ENCODE measurements at places on chromosomes 1 and 21.

- DNase-seq, result no peak
Observed at GRCh38 chr1:37449936-37450335, 24.4 kb upstream of the ZC3H12A start.

- no peak for DNase-seq
Observed at GRCh38 chr1:116388122-116388521, 15.1 kb downstream of the ATP1A1 start.

GRCh38 chr1:62613325-62613727 lies 16.0 kb downstream of the ANGPTL3 start:
- DNase-seq, result no peak

- no peak for DNase-seq
Observed at GRCh38 chr1:41520951-41521752, 36.7 kb upstream of the EDN2 start.

DNA sequence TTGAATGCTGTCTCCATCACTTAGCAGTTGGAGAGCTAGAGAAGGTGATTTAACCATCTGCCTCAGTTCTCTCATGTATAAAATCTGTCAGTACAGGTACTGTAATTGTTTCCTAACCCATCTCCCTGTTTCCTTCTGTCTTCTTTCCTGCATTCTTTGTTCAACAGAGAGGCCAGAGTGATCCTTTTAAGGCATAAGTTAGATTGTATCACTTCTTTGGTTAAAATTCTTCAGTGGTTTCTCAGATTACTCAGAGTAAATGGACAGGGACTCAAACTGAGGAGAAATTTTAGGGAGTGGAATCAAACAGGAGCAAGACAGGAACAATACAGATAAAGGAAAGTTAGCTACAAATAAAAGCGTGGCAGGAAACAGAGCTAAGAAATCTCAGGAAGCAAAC lies 45.2 kb upstream of the SSX2IP start:
- DNase-seq, result no peak

GRCh38 chr1:67696708-67697107 lies 11.7 kb downstream of the GADD45A start:
- DNase-seq, result no peak

DNA sequence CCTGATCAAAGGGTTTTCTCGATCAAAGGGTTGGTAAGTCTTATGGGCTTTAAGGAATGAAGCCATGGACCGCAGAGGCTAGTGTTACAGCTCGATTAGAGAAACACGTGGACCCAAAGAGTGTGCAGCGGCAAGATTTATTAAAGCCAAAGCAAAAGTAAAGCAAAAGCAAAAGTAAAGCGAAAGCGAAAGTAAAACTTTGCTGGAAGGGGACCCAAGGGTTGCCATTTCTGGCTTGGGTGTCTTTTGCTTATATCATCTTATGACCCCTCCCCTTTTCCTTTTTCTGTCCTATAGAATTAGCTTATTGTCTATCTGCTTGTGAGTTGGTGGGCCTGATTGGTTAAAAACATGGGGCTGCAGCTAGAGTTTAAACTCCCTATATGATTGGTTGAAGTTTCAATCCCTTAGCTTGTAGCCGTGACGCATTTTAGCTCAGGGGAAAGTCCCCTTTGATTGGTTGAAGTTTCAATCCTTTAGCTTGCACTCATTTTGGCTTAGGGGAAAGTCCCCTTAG lies 957.0 kb downstream of the AMY1C start:
- no peak for DNase-seq

- DNase-seq, result peak; percentile 82
Observed at GRCh38 chr1:10979483-10979920, 33.0 kb upstream of the TARDBP start.

DNA sequence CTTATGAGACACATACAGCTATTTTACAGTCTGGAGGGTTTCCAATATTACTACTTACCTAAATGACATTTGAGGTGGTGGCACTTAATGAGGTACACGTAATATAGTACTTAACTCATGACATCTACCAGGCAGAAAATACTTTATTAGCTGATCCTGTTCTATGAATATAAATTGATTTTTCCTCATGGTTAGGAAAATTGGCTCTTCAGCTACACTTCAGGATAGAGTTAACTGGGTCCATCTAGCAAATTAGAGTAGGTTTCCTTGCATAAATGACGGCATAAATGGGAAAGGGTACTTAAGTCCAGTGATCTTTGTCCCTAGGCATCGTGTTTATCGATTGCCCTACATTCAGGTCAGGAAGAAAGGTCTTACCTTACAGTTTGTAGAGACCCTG lies 988.8 kb upstream of the TMPRSS15 start:
- no peak for DNase-seq

GRCh38 chr1:240912821-240913220 lies 300.9 kb upstream of the GREM2 start:
- no peak for DNase-seq

GRCh38 chr1:115184260-115184950 lies 95.1 kb upstream of the TSPAN2 start:
- no peak for DNase-seq

GRCh38 chr1:6459850-6460265 lies 6.1 kb downstream of the TNFRSF25 start:
- no peak for DNase-seq

GRCh38 chr21:37658817-37659458 lies 257.3 kb downstream of the KCNJ6 start:
- no peak for DNase-seq

DNA sequence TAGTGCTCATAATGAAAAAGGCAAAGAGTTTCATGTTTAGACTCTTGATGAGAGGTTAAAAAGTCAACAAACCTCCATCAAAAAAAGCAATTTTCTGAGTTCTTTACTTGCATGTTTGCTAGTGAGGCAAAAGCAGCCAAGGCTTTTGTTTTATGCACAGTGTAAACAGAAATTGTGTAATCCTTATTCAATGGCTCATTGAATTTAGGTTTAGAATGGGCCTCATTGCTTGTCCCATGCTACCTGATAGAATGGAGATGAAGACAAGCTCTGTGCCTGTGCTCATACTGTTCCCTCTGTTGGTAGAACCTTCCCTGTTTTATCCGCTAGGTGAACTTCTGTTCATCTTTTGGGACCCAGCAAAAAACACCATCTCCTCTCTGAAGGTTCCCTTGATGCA lies 10.0 kb upstream of the LRRC8D start:
- DNase-seq, result no peak

GRCh38 chr1:66623812-66624211 lies 89.9 kb downstream of the SGIP1 start:
- no peak for DNase-seq

- no peak for DNase-seq
Observed at GRCh38 chr1:15764269-15764764, 5.7 kb downstream of the FBLIM1 start.

DNA sequence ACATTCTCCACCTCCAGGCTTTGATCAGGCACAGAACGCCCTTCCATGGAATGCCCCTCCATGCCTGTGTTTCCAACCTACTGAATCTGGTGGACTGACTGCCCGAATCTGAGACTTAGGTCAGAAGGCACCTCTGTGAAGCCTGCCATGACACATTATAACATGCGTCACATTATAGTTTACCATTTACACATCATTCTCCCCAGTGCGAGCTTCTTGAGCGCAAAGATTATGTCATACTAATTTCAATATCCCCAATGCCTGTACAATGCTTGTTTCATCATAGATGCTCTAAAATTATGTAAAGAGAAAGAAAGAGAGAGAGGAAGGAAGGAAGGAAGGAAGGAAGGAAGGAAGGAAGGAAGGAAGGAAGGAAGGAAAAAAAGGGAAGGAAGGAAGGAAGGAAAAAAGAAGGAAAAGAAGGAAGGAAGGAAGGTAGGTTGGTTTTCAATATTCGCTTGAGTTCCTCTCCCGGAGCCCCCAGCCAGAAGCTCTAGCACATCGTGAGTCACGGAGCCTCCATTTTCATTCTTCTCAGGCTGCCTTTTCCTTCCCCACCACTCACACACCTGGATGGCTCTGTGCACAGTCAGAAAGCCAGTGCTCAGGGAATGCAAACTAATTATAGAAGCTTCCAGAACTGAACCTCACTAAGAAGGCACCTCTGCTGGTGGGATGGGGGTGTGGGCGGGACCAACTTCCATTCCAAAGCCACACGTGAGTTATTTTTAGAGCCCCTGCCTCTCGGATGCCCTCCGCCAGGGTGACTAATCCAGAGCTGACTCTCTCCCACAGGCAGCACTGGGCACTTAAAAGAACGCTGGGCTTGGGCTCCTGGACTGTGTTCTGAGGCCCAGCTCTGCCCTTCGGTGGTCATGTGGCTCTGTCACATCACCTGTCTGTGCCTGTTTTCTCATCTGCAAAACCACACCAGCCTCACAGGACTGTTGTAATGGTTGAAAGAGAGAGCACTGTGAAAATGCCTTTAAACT lies 27.4 kb downstream of the LAMB3 start:
- DNase-seq, result peak; percentile 11

DNA sequence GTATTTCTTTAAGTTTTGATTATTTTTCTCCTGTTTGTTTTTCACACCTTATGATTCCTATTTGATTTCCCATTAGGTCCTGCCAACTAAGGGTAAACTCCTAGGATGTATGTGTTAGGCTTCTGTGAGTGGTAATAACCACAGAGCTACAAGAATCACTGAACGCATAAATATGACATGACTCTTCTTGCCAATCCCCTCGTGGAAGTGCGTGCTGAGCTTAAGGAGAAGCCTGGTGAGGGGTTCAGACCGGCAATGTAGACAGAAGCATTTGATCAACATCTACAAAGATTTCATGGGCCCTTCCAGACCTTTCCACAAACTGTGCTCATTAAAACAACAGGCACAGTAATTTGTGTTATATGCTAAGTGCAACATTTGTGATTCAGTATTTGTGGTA lies 273.8 kb upstream of the SNX7 start:
- no peak for DNase-seq

DNA sequence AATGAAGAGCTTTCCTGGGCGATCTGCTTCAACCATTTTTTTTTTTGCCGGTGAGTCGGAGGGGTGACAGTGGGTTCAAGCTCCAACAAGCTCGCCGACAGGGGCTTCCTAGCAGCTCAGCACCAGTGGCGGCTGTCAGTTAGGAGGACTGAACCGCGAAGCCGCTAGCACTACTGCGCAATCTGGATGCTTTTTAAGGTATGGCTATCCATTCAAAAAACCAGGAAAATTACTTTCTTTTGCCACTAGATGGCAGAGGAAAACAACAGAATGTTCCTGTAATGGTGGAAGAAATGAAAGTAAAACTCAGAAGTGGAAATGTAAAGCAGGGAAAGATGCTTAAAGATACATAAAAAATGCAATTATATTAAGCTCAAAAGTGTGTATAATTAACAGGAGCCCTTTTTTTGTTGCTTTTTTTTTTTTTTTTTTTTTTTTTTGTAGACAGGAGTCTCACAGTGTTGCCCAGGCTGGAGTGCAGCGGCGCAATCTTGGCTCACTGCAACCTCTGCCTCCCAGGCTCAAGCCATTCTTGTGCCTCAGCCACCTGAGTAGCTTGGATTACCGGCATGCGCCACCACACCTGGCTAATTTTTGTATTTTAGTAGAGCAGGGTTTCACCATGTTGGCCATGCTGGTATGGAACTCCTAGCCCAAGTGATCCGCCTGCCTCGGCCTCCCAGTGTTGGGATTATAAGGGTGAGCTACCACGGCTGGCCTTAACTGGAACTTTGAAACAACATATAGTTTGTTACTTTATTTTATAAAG lies 8.5 kb downstream of the KYAT3 start:
- peak; percentile 73 for DNase-seq

DNA sequence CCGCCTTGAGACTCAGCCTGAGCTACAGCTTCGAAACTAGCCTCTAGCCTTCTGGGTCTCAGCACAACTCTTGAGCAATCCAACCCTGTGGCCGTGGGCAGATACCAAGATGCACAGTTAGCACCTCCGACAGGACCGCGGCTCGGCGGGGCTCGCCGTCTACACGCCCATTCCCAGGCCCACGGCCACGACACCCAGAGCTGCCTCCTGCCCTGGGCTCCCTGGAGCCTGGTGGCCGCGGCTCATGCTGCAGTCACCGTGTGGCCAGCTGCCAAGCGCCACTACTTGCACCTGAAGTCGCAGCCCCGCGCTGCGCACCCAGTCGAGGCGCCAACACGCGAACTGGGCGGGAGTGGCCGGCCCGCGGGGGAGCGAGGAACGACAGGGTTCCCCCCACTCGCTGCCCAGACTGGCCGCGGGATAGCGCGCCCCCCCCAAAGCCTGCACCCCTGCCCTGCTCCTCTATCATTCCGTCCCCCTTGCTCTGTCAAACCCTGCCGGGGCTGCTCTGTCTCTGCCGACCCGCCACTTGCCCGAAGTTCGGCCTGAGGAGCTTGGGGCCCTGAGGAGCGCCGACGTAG lies 729 bp upstream of the CDCA8 start:
- no peak for DNase-seq

- DNase-seq, result no peak
Observed at GRCh38 chr1:23344987-23345472, 946 bp upstream of the HNRNPR start.

DNA sequence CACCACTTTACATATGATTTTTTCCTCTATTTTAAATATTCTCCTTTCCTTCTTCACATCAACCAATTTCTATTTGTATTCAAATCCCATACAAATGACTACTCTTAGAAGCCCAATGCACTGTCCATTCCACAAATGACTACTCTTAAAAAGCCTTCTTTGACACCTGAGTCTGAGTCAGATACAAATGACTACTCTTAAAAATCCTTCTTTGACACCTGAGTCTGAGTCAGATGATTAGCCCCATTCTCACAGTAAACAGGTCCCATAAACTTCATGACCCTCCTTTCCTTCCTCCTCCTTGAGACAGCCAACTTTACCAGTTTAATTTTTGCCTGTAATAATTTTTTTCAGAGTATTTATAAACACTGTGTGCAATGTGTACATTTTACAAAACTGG lies 231.3 kb upstream of the USP25 start:
- DNase-seq, result no peak

DNA sequence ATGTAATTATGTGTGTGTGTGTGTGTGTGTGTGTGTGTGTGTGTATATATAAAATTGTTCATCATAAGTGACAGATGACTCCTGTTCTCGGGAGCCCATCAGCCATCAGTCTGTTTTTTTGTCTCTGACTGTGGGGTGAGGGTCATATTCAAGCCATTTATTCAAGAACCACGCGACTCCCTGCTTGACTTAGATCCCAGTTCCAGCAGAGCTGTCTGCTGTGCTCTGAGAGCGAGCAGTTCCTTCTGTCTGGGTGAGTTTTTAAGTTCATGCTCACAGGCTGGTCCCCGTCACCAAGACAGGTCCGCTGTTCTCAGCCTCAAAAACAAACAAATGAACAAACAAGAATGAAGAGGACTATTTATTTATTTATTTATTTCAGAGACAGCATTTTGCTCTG lies 18.3 kb upstream of the NPPB start:
- no peak for DNase-seq

GRCh38 chr1:119588621-119589020 lies 59.4 kb downstream of the ZNF697 start:
- no peak for DNase-seq

- no peak for DNase-seq
Observed at GRCh38 chr1:77188770-77189169, 30.5 kb downstream of the PIGK start.

- no peak for DNase-seq
Observed at GRCh38 chr1:76919085-76919484, 51.8 kb downstream of the ST6GALNAC5 start.

GRCh38 chr1:8097077-8097799 lies 71.1 kb upstream of the ERRFI1 start:
- no peak for DNase-seq

- no peak for DNase-seq
Observed at GRCh38 chr1:108327534-108328466, 83.9 kb upstream of the NBPF4 start.
